Panc1 (cell line): ENCODE measurements at places on chromosomes 13 and 19.

GRCh38 chr19:16325161-16325527 lies 518 bp downstream of the KLF2 start:
- no peak for DNase-seq

GRCh38 chr13:76991432-76991795 lies 467 bp upstream of the CLN5 start:
- no peak for DNase-seq

GRCh38 chr19:28404472-28404871 lies 808.5 kb downstream of the UQCRFS1 start:
- no peak for DNase-seq

DNA sequence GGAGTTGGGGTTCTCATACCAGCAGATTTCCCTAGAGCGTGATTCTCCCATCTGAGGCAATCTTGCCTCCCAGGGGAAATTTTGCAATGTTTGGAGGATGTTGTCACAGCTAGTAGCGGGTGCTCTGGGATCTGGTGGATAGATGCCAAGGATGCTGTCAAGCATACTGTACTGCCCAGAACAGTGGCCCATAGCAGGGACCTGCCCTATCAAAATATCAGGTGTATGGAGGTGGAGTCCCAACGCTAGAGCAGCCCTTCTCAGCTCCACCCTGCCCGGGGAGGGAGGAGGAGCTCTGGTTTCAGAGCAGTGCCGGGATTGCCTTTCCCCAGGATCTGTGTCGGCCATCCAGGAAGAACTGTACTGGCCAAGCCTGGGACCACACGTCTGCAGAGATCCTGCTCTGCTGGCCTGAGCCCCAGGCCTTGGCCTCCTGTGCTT lies 10.9 kb upstream of the QTRT1 start:
- no peak for DNase-seq

DNA sequence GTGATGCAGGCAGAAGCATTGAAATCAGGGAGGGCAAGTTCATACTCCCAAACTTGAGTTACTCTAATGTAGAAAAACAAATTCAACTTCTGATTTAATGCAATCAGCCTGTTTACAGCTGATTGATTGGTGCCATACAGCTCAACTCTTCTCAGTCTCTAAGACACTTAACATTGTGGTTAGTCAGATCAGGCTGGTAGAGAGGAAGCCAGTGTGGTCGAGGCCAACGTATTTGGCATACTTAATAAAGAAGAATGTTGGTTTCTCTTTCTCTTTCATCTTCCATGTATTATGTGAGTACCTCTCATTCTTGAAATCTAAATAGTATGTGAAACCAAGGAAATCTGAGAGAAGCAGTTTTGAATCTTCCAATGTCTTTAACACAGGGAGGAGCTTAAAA lies 255.0 kb upstream of the SLITRK1 start:
- no peak for DNase-seq

DNA sequence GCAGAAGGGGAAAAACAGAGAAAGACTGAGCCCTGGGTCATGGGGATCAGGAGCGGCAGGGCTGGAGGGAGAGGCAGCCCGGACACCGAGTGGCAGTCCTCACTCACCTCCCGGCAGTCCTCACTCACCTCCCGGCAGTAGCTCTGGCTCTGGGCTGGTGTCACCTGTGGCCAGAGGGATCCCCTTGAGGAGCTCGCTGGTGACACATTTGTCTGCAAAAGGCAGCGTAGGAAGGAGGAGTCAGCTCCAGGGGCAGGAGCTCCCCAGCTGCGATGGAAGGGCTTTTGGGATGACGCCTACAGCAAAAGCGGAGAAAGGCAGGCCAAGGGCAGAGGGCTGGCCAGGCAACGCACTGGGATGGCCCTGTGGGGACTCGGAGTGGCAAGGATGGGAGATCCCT lies 739 bp downstream of the EIF3G start:
- DNase-seq: no peak

DNA sequence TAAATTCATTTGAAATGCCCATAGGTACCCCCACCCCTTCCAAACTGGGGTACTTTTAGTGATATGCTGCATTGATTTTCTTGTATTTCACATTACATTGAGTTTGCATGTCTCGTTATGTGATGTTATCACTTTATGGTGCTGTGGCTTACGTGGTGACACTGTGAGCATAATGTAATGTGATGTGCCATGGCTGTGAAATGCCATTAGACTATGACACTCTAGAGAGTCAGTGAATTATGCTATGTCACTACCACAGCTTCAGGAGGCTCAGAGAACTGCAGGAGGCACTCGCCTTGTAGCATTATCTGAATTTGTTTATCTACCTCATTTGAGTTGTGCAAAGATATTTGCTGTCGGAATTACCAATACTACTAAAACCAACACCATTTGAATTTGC lies 590.1 kb upstream of the SLC10A2 start:
- no peak for DNase-seq

DNA sequence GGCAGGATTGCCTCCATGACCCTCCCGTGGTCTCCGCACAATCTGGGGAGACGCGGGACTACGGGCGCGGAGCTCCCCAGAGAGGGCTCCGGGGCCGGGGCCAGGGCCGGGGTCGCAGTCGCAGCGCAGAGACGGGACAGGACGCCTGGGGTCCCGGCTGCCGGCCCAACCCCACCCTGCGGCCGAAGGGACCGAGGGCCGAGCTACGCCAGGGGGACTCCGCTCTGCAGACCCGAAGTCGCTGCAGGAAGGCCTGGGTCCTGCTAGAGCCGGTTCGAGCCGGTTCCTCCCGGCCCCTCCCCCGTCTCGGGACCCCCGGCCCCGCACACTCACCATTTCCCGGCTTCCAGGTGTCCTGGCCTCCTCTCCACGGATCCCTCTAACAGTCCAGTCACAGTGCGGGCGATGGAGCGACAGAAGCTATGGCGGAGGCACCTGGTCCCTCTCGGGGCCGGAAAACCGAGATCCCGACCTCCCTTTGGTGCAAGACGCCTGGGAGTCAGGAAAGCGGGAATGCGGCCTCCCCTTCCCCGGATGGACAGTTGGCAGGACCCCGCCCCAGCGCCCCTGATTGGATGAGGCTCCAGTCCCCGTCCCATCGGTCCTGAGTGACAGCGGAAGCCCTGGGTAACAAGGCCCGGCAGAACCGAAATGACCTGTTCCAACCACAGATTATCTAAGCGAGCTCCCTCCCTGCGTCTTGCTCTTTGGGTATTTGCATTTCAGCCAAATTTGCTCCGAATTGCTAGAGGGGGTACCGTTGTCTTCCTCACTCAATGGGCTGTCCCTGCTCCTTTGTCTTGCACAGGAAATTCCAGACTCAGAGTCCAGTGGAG lies at the start of gene ZNF625:
Gene ZNF625 (minus strand): TSS at position 512 of the 836 bp plus-strand sequence. CDS start 176 bp downstream, at position 336.
- DNase-seq: no peak

- DNase-seq: no peak
These were observed 65.3 kb upstream of the MCF2L start for GRCh38 chr13:112903606-112904195.

- no peak for DNase-seq
These were observed 79.1 kb upstream of the GPR12 start for GRCh38 chr13:26839682-26840081.

DNA sequence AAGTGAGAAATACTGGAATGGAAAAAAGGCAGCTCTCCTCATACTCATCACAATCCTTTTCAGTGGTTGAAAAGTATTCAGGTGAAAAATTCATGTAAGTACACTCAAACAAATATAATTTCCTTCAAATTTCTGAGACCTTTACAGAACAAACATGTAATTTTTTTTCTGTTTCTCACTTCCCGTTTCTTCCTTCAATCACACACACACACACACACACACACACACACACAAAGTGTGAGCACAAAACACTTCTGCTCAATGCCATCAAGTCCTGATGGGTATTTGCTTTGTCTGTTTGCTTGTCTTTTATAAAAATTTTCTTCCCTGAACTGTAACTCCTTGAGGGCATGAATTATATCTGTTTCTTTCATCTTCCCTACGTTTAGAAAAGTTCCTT lies 110.6 kb downstream of the LIG4 start:
- no peak for DNase-seq

- DNase-seq: no peak
These were observed 1.5 kb downstream of the TCF3 start for GRCh38 chr19:1650650-1651567.

- DNase-seq: no peak
These were observed 49.9 kb downstream of the EDNRB start for GRCh38 chr13:77868717-77869116.

GRCh38 chr19:31502536-31503170 lies 153.4 kb upstream of the TSHZ3 start:
- no peak for DNase-seq

DNA sequence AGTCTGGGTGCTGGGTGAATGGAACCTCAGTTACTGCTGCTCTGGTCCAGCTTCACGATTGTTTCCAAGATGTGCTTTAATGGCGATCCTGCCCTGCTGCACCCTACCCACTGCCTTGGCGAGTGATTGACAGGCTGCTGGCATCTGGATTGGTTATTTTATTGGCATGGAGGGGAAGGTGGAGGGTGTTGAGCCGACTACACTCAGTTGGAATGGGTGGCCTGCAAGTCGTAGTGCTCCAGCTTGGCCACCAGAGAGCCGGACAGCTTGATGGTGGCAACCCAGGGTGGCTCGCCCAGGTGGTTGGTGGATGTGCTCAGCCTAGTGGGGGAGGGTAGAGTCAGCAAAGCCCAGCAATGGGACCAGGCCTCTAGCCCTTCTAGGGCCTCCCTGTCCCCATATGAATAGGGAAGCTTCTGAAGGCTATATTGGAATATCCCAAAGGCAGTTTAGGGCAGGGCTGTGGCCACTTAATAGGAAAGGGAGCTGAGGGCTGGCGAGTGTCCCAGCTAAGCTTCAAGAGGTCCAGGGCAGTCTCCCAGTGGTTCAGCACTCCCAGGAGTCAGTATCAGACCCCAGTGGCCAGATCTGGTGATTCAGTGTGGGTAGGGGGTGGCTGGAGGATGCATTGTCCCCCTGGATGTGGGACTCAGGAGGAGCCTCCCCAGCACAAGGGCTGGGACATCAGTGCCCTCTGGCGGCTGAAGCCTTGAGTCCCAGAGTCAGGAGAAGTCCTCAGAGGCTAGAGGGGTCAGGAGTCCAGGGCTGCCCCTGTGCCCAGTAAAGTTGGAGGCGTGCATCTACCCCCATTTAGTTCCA lies 3.4 kb downstream of the GGN start:
- DNase-seq: no peak

DNA sequence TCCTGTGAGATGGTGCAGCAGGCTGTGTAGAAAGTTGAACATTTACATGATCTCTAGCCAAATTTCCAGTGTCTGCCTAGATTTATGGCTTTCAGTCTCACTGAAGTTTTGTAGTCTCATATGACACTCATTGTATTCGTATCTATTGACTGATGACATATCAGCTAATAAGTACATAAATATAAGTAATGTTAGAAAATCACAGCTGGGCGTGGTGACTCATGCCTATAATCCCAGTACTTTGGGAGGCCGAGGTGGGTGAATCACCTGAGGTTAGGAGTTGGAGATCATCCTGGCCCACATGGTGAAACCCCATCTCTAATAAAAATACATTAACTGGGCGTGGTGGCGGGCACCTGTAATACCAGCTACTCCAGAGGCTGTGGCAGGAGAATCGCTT lies 54.7 kb upstream of the HTR2A start:
- DNase-seq: no peak

DNA sequence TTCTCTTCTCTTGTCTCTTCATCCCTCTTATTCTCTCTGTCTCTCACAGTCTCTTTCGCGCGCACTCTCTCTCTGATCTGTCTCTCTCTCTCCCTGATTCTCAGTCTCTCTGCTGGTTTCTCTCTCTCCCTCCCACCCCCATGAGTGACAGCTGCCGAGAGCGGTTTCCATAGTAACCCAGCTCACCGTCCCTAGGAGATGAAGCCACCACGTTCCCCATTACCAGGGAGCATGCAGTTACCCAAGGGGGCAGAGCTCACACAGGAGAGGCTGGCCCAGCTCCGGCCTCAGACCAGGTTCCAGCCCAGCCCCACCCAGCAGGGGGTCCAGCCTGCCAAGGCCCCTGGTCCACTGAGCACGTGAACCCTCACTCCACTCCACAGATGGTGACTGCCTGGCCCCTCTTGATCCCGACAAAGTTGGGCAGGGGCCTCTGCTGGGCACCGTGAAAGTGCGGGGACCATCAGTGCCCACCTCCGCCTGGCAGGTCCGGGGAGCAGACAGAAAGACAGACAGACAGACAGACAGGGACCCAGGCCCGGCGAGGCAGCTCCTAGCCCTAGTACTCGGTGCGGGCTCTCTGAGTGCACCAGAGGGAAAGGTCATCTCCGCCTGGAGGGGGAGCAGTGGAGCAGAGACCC lies 50.6 kb downstream of the CELF5 start:
- DNase-seq: no peak

DNA sequence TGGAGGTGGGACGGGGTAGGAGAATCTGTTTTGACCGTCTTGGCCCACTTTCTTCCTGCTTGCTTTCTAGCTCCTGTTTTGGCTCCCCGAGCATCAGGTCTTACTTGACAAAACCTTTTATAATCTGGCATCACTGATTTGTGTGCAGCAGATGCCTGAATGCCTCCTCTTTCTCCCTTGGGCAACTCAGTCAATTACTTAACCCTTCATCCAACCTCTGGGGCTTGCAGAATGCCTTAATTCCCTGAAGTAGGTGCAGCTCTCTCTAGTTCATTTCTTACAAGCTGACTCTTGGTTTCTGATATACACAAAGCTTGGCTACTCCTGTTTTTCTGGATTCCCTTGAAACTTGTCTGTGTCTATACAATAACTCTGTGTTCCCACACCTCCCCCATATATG lies 5.7 kb upstream of the NUP58 start:
- DNase-seq: no peak

GRCh38 chr13:39840201-39840600 lies 184.7 kb downstream of the COG6 start:
- DNase-seq: no peak

GRCh38 chr13:34462843-34463242 lies 479.2 kb upstream of the NBEA start:
- no peak for DNase-seq

- no peak for DNase-seq
These were observed 38.0 kb upstream of the ZNF573 start for GRCh38 chr19:37817180-37817981.

GRCh38 chr19:15702534-15702930 lies 25.3 kb upstream of the OR10H2 start:
- no peak for DNase-seq

DNA sequence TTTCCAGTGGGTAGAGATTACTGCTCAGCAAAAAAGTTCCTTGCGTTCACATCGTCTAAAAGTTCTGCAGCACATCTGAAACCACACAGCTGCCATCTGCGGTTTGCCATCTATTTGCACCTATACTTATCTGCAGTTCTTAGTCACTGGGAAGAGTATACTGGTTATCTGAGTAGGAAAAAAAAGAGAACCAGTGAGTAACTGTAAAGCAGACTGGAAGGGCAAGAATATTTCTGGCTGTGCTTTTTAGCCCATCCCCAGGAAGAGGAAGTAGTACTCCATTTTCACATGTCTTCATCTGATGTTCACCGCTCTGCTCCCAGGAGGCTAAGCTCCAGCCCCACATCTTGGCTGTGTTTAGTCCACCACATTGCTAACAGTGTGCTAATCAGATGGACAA lies 35.6 kb downstream of the EFNB2 start:
- no peak for DNase-seq

DNA sequence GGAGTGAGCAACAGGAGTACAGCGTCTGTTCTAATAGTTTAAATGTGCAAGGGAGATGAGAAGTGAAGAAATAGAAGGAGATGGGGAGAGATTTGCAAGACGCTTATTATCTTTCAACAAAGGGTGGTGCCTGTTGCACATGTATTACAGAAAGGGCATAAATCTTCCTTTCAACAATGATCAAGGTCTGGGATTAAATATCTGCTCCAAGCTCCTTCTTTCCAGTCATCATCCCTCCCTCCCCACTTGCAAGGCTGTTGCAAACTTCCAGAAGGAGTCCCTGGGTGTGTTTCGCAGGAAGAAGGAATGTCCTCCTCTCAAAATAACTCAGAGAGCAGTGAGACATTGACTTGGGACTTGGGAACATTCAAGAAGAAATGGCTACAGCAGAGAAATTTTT lies 63.5 kb upstream of the MYCBP2 start:
- DNase-seq: no peak

GRCh38 chr13:114177245-114178010 lies 1.6 kb upstream of the CFAP97D2 start:
- DNase-seq: no peak
